ENCODE measurements at places on chromosomes 11 and 22.

DNA sequence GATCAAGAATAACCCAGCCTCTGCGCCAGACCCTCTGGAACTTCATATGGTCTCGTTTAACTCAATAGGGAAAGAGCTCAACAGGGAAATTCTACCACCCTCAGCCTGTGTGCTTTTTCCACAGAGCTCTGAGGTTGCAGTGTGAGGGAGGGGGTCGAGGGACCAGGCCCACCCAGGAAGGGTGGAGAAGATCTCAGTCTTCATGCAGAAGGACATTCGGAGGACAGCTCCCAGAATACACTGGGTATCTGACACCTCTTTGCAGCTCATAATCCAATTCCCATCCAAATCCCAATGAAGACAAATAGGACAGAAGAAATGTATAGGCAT lies 56.6 kb downstream of the ST14 start:
- no peak for DNase-seq

- DNase-seq = no peak
Measured at GRCh38 chr11:77421041-77421723, 52.7 kb downstream of the PAK1 start.

- DNase-seq = no peak
Measured at GRCh38 chr11:100469835-100470234, 217.3 kb upstream of the ARHGAP42 start.

DNA sequence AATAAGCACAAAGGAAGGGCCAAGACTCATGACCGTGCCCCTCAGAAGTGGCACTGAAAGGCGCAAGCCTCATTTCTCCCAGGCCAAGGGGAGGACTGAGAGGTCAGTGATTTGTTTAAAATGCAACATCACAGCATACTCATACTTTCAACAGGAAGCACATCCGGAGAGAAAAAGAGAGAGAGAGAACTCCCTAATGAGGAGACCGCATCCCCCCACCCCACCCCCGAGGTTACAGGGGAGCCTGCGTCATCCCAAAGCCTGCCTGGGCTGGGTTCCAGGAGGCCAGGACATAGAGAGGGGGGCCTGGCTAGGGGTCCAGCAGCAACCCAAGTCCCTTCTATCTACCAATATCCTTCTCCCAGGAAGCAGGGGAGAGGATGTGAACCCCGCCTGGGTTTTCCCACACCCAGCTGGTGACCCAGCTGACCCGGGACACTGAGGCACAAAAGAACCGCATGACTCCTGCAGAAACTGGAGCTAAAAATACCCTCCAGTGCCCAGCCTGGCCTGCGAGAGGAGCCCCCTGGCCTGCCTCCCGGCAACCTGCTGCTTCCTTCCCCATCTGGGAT lies 3.8 kb downstream of the CSNK1E start:
- DNase-seq = no peak

DNA sequence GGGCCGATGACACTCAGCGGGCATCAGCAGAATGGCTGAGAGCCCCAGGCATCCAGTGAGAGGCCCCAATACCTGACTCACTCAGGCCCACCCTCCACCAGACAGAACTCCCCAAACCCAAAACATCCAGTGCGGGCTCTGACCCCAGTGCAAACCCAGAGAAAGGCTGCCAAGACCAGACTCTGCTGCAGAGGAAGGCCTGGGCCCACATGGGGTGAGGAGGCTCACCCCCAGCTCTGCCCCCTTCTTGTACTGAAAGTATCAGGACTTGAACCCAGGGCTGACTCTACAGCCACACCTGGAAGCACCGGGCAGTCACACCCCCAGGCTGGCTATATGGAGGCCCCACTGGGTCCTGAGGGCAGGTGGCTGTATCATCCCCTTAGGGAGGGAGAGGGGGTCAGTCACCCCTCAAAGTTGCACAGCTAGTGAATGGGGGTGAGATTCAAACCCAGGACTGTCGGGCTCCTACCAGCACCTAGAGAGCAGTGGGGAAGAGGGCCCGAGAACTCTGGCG lies 49.3 kb downstream of the IGLL1 start:
- DNase-seq = no peak

DNA sequence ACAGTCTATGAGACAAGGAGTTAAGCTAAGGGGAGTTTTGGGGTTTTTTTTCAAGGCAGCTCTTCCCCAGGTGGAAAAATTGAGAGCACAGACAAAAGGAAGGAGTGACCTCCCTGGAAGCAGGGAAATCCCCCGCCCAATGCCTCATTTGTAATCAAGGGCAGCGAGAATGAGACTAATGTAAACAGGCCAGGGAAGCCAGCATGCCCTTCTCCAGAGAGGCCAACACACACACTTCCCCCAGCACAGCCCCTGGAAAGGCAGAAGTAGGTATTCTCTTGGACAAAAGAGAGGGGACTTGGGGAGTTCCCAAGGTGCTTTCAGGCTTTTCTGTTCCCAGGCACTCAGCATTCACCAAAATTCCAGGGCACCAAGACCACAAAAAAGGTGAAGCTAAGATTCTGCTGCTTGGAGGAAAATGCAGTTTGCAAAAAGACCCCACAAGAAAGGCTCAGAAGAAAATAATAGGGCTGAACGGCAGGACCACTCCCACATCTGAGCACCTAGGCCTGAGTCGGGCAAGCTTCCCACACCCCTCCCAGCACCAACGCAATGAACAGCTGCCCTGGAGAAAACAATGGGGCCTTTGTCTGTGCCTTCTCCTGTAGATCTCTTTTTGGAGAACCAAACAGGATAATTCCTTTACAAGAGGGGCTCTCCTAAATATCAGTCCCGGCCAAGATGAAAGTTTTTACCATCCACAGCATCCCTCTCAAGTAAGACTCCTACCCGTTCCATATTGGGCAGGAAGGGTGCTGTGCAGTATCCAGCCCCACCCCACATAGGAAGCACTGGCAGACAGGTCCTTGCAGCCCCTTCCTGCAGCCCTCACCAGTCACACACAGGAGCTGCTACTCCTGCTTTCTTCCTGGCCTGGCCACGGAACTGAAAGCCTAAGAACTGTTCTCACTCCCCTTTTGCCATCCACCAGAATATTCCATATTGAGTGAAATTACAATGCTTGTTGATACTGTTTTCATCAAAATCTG lies 70.7 kb upstream of the AKIP1 start:
- DNase-seq = no peak

DNA sequence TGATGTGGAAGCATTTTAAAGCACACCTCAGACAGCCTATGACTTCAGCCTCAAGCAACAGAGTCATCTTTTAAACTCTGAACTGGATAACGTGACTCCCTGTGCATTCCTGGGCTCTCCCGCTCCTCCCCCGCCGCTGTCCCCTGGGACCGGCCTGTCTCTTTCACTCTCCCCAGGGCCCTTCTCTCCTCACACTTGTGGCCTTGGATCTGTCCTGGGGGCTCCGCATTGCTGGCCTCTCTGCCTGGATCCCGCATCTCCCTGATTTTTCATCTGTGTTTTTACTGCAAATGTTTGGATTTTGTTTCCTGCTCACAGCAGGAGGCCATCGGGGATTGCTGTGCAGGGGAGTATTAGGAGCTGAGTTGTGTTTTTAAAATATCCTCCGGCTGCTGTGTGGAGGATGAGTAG lies 15.4 kb downstream of the C11orf24 start:
- no peak for DNase-seq

- no peak for DNase-seq
Measured at GRCh38 chr11:112226831-112227401, 688 bp downstream of the PTS start.

DNA sequence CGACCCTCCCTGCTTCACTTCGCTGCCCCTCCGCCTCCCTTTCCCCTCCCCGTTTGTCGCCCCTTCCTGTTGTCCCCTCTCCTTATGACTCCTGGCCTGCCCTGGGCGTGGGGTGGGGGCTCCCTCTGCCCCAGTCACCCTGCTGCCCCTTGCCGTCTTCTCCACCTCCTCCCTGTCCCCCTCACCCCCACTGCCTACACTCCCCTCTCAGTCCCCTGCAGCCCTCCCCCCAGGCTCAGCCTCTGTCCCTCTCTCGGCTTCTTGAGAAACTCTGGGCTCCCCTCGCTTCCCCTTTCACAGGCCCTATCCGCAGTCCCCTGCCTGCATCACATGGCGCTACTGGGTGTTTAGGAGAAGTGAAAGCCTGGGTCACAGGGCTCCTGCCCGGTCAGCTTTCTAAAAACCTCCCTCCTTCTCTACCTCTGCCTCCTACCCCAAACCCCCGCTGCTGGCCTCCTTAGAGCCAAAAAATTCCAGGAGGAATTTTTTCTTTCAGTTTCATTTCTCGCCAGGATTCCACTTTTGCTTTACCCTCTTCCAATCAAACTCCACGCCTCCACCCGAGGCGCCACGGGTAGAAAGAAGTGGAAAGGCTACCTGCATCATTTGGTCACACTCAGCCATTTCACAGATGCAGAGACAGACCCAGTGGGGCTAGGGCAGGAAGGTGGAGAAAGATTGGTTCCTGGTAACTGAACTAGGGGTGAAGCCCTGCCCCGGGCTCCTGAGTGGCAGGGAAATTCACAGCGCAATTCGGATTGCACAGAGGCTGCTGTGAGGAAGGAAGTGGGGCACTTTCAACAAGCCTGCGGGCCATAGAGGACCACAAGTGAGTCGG lies at the start of gene SLC15A3:
TSS of gene SLC15A3 (minus strand) at position 273 of the 838 bp plus-strand sequence. CDS start 625 bp downstream, outside the sequence.
- DNase-seq = no peak

GRCh38 chr11:81658722-81659121 lies 1074.9 kb downstream of the FAM181B start:
- no peak for DNase-seq

- DNase-seq = no peak
Measured at GRCh38 chr11:62888406-62888805, 7.7 kb downstream of the SLC3A2 start.

DNA sequence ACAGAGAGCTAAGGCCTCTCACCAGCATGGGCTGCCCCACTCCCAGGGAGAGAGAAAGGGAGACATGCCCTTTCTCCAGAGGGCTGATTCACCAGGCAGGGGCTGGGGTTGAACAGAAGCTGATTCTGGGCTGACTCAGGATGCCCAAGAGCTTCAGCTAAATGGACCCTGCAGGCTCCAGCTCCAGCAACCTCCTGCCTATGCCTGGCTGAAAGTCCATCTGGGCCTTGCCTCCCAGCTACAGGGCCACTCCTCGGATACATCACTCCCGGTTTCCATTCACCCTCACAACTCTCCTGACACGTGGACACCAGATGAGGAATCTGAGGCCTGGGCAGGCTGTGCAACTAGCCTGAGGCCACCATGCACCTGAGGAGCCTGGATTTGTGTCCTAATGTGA lies 215.5 kb downstream of the BUD13 start:
- no peak for DNase-seq

- no peak for DNase-seq
Measured at GRCh38 chr11:133065847-133066485, 466.3 kb downstream of the OPCML start.

GRCh38 chr11:65593518-65594414 lies 1.8 kb downstream of the KCNK7 start:
- DNase-seq = no peak

- peak; percentile 51 for DNase-seq
Measured at GRCh38 chr11:30914143-30914762, 328.1 kb upstream of the MPPED2 start.

DNA sequence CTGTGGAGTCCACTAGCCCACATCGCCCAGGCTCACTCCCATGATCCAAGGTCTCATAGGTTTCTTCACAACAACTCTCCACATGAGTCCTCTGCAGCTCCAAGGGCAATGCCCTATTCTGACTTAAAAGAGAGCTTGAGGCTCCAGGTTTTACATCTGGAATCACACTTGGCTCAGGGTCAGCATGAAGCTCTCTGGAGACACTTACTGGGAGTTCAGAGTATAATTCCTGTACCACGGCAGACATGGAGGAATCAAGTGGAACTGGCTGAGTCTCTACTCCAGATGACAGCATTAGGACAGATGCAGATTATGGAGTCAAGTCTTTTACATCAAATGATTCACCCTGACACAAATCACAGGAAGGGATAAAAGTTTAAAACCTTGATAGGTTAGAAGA lies 11.4 kb downstream of the PRR14L start:
- DNase-seq = no peak

- no peak for DNase-seq
Measured at GRCh38 chr11:63880403-63880790, 36.6 kb downstream of the RCOR2 start.

DNA sequence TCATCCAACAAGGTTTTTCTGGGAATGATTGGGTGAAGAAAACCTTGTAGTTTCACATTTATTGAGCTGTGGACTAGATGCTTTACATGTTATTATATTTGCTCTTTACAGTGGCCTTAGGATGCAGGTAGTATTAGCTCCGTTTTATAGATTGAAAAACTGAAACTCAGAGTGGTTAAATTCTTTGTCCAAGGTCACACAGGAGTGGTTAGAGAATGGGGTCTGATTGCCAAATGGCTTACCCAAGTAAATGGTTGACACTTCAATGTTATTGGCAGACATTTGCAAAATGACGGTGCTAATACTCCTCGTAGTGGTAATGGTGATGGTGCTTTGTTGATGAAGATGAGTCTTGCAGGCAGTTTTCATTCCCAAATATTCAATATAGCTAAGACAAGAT lies 2.2 kb downstream of the GTPBP1 start:
- DNase-seq = no peak

GRCh38 chr11:134686460-134687061 lies 274.5 kb upstream of the B3GAT1 start:
- no peak for DNase-seq

DNA sequence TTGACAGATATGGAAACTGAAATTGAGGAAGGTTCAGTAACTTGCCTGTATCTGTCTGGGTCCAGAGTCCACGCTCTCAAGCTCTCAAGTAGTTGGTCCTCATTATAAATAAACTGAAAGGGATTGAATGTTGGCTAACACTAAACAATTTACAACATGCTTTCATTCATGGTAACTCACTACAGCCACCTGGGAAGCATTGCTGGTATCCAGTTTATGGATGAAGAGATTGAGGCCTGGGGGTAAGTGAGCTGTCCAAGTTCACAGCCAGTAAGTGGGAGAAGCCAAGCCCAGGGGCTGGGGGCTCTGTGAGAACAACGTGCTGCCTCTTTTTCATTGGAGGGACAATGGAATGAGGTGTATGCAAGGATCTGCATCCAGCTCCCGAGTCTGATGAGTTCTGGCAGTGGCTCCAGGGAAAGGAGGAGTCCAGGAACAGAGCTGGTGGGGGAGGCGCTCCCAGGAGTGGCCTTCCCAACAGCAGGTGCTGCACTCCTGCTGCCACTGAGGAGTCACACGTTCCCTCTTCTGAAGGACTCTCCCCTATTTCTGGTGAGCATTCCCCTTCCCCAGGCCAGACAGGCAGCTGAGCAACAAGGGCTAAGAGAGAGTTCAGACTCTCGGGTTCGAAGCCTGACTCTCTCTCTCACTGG lies 175.8 kb downstream of the CSNK2A3 start:
- no peak for DNase-seq

DNA sequence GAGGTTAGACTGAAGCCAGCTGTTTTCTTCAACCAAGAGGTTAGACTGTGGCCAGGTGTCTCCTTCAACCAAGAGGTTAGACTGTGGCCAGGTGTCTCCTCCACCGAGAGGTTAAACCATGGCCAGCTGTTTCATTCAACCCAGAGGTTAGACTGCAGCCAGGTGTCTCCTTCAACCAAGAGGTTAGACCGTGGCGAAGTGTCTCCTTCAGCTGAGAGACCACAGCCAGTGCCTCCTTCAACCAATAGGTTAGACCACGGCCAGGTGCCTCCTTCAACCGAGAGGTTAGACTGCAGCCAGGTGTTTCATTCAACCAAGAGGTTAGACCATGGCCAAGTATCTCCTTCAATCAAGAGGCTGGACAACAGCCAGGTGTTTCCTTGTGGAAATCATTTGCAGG lies 498.1 kb downstream of the TBC1D22A start:
- no peak for DNase-seq

GRCh38 chr11:1532606-1533341 lies 39.3 kb downstream of the DUSP8 start:
- DNase-seq = no peak
